Stomach (tissue), 19 donors: ENCODE measurements at places on chromosomes 1 and 21. TPM values are rescaled to one million over a fixed set of nuclear protein-coding genes. Genes with fewer than 3 reads are reported as not detected.
A peak's percentile ranks its signal among the peaks of the same experiment; 100 is the strongest.

DNA sequence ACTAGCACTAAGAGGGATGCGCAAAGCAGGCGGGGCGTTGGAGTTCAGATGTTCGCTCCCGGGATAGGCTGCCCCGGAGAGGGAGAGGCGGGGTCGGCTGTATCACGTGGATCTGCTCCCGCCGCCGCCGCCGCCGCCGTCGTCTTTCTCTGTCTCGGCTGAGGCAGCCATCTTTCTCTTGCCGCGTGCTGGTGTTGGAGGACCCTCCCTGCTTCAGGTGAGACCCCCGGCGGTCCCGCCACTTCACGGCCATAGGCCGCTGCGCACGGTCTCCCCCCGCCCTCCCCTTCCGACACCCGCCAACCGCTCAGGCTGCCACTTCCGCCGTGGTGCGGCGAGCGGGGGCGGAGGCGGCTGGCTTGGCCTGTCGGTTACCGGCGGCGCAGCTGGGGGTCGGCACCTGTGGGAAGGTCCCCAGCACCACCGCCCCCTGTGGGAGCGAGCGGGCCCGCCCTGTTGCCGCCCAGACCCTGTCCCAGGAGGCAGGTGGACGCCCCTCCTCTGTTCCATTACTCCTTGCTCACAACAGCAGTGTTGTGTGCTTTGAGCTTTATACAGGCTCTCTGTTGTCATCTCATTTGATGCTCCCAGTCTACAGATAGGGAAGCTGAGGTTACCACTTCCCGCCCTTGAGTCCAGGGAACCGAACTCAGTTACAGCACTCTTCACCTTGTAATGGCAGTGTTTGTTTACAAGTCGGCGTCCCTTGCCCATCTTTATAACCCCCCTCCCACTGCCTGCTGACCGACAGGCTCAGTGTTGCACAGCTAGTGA is at the start of gene BTF3L4:
TSS of gene BTF3L4 (plus strand) at position 133 of the 774 bp plus-strand sequence. CDS start 3,553 bp downstream, outside the sequence.
- H3K36me3 ChIP-seq: peaks cover 33% of the 10 kb centered on the region
- H3K4me3 ChIP-seq: peak within 1 kb of the TSS; percentile 97
- H3K4me1 ChIP-seq: peaks cover 36% of the 10 kb centered on the region
- peak; percentile 98 for DNase-seq

GRCh38 chr1:64495878-64496277 is 25.9 kb downstream of the CACHD1 start:
- no peak overlapping the region for H3K4me3 ChIP-seq
- H3K4me1 ChIP-seq: peaks cover 41% of the 10 kb centered on the region
- H3K27ac ChIP-seq: no peak overlapping the region
- peak; percentile 68 for DNase-seq
- H3K27me3 ChIP-seq: no peaks in the 10 kb centered on the region

DNA sequence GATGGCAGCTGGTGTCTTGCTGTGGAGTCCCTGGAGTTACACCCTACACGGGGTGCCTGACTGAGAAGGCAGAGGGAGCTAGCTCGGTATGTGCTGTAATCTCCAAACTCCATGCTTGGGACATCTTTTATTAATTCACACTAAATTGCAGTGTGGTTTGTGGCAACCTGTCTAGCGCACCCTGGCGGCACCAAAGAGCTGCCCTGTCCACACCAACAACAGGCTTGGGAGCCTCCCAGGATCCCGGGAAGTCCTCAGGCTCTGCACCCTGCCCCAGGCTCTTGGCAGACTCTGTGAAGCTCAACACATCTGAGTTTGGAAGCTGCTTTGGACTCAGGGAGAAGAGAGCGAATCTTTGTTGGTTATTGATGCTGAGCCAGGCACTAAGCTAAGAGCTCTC is 138.9 kb downstream of the IGSF21 start:
- H3K4me3 ChIP-seq: no peak overlapping the region
- H3K4me1 ChIP-seq: no peaks in the 10 kb centered on the region
- no peaks in the 10 kb centered on the region for H3K27me3 ChIP-seq
- H3K27ac ChIP-seq: no peak overlapping the region

- H3K27me3 ChIP-seq: no peaks in the 10 kb centered on the region
- peaks cover 34% of the 10 kb centered on the region for H3K36me3 ChIP-seq
- H3K27ac ChIP-seq: no peak overlapping the region
- DNase-seq: no peak
- H3K4me1 ChIP-seq: no peaks in the 10 kb centered on the region
These were observed 23.0 kb downstream of the SPATA46 start for GRCh38 chr1:162353702-162354101.

- no peak overlapping the region for H3K4me3 ChIP-seq
- H3K27ac ChIP-seq: no peak overlapping the region
- DNase-seq: no peak
These were observed 110.0 kb upstream of the VANGL1 start for GRCh38 chr1:115531631-115532264.

- no peak overlapping the region for H3K4me3 ChIP-seq
- no peak for DNase-seq
- no peaks in the 10 kb centered on the region for H3K36me3 ChIP-seq
- no peaks in the 10 kb centered on the region for H3K27me3 ChIP-seq
These were observed 48.2 kb downstream of the RHOU start for GRCh38 chr1:228783418-228784040.

GRCh38 chr1:209601809-209602657 is 18.5 kb downstream of the CAMK1G start:
- DNase-seq: peak; percentile 69
- no peaks in the 10 kb centered on the region for H3K36me3 ChIP-seq
- H3K27me3 ChIP-seq: peaks cover 19% of the 10 kb centered on the region

The LEFTY1 gene
- 0.37 TPM for polyA plus RNA-seq

The DENND2C gene
- polyA plus RNA-seq: 1.2 TPM

The CDC42 gene
- polyA plus RNA-seq: 242 TPM

The RHOU gene
- 16.9 TPM for polyA plus RNA-seq

The DRAXIN gene
- polyA plus RNA-seq: 0.06 TPM

The KCNK2 gene
- 0.40 TPM for polyA plus RNA-seq

The FALEC gene
- polyA plus RNA-seq: not detected
